ENCODE measurements at places on chromosomes 2 and 18.

GRCh38 chr18:8623549-8624106 is 14.4 kb downstream of the RAB12 start:
- DNase-seq: no peak

DNA sequence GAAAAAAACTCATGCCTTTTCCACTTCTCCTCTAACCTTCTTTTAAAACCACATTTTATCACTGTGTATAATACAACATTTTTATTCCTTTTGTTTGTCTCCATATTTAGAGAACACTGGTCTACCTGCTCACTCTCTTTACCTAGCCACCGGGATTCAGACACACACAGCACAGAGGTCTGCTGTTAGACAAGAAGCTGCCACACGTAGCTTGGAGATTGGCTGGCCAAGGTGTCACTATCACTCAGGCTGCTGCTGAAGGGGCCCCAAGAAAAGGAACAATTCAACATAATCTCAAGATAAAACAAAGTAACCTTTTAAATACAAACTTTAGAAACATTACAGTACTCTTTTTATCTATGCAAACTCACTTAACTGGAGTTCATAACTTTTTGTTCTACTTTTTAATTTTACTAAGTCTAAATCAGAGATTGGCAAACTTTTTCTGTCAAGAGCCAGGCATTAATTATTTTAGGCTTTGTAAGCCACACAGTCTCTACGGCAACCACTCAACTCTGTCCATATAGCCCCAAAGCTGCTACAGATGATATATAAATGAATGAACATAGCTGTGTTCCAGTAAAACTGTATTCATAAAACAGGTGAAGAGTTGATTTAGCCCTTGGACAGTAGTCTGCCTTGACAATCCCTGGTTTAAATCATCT is 25.8 kb downstream of the FEZ2 start:
- DNase-seq: no peak

DNA sequence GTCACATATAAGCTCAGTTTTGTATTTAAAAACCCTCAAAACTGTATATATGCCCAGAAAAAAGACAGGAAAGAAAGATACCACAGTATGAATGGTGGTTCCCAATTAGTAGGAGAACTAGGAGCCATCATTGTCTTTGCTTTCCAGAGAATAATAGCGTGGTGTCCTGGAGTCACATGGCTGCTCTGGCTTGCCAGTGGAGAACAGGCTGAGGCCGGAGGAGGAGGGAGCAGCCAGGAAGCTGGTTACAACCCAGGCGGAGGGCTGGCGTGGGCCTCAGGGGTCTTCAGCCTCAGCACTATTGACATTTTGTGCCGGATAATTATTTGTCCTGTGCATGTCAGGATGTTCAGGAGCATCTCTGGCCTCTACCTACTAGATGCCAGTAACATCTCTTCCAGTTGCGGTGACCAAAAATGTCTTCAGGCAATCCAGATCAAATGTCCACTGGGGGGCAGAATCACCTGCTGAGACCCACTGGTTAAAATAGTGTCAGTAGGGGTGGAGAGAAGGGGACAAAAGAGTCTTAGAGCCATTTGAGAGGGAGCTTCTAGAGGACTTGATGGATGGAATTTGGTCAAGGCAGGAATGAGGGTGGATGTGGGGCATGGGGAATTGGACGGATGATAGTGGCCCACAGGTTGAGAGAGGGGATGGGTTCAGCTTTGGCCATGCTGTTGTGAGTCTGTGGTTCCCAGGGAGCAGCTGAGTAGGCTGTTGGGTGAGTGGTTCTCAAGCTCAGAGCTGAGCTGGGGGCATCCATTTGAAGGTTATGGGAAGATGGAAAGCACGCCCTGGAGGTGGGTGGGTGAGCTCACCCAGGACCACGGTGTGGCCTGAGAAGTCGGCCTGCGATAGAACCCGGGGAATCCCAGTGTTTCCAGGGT is 144.9 kb downstream of the AGAP1 start:
- no peak for DNase-seq

DNA sequence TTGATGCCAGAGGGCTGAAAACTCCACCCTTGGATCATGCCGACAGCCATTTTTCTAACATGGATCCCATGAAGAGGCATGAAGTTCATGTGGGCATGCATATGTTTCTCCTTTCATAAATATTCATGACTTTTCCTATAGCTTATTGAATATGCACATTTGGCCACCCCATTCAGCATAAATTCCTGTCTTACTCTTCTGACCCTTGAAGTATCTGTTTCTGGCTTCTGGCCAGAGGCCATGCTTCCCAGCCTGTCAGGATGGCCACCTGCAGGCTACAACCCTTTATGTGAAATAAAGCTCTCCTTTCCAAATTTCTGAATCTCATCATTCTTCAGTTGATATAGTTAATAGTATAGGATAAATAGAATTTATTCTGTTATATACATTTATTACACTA is 19.6 kb upstream of the MSTN start:
- no peak for DNase-seq

DNA sequence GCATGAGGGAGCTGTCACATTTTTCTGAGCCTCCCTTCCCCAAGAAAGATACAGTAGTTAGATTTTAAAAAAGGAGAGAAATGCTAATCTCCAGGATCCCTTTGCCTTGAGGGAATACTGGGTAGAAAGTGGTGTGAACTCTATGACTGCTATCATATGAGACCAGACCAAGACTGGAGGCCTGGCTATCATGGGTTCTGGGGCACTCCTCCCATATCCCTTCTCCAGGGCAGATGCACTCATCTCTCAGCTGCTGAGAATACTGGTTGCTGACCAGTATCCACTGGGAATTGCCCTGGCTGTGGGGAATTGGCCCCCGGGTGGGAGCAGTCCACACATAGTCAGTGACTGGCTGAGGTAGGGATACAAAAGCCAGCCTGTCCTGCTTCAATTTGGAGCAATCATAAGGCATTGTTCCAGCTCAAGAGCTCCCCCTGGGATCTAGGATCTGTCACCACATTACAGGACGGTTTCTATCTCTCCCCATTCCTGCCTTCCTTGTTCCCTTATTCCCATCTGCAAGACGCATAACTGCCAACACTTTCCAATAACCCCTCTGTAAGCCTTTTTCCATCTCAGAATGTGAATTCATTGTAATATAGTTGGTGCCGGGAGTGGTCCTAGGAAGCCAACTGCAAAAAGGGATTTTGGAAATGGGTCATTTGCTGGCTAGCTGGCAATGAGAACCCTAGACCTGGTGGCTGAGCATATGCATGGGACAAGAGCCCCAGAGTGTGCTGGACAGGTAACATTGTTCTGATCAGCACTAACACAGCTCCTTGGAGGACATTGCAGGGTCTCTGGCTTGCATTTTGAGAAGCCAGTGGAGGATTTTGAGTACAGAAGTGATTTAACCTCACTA is 35.4 kb upstream of the REEP1 start:
- no peak for DNase-seq

- DNase-seq: peak; percentile 68
Measured at GRCh38 chr18:35949903-35950627, 22.4 kb upstream of the RMP24 start.

DNA sequence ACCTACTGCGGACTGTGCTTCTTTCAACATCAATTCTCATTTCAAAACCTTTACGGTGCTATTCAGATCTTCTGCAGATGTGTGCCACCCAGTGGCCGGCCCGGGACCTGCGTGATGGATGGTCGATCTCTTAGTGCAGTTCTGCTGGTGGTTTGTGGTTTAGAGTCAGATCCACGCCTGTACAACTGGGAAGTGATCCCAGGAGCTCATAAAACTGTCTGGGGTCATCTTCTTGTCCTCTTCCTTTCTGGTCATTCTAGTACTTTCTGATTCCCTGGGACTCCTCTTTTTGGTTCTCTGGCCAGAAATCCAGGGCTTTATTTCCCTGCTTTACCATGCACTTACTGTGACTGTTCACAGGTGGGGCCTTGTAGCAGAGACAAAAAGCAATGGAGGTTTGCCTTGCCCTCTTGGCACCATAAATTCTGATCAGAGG is 15.8 kb upstream of the SELENOI start:
- DNase-seq: peak; percentile 90

DNA sequence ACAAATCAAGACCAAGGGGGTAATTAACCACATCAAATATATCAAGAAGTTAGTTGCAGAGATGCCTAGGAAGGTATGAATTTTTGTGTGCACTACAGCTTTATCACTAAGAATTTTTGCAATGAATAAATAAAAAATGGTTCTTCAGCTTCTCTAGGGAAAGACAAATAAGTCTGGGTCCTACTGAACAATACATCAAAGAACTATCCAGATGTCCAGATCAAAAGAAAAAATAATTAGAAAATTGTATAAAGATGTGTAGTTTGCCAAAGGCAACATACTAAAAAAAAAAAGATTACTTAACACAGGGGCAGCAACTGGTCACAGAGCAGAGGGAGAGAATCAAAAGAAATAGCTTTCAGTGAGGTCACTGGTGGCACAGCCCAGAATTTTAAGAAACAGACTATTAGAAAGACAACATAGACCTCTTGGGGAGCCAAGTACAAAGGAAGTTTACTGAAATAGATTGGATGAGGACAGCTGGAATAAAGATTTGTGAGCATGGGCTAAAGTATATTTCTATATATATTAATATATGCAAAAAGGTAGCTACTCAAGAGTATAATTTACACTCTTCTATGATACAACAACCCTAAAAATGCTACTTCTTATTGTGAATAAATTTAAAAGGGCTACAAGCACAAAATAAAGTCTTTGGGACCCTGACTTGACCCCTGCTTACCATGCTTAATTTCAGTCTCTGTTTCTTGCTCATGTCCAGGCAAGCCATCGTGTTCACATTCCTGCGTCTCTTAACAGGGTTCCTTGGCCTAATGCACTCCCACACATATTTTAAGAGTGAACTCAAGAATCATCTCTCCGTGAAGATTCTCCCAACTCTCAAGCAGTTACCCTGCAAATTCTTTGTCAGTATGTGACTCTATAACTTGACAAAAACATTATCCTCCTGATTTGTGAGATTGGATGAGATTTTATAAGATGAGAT is 99.0 kb upstream of the GRB14 start:
- no peak for DNase-seq

DNA sequence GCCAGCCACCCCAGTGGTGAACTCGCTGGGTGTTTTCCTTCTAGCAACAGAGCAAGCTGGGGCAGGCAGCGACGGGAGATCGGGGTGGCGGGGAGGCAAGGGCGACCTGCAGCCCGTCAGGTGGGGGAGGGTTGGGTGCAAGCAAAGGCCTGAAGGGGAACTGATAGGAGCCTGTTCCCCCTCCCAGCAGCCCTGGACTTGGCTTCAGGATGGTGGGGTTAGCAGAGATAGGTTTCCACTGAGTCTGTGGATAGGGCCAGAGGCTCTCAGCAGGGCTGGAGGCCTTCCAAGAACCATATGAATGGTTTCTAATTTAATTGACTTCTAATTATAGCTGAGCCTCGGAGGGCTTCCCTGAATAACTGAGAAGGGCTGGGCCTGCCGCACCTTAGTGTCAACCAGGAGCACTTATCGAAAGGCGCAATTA is 55.3 kb downstream of the EDAR start:
- no peak for DNase-seq

- no peak for DNase-seq
Measured at GRCh38 chr2:233829193-233830110, 24.9 kb downstream of the HJURP start.

DNA sequence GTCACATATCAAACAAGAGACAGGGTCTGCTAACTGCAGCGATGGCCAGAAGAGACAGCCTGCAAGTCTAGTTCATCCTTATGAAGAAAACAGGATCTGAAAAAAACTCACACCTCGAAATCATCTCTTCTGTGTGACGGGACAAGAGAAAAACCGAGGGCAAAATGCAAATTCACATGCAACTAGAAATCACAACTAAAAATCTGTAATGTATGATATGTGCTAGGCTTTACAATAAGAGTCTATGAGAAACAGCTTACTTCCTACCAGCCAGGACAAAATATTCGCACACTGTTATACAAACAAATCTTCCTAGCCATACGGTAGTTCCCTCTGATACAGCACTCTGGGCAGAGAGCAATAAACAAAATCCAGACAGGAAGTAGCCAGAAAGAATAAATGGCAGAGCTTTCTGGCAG is 48.8 kb downstream of the ANKRD44 start:
- DNase-seq: no peak

GRCh38 chr18:79746730-79747129 is 51.0 kb upstream of the KCNG2 start:
- no peak for DNase-seq

DNA sequence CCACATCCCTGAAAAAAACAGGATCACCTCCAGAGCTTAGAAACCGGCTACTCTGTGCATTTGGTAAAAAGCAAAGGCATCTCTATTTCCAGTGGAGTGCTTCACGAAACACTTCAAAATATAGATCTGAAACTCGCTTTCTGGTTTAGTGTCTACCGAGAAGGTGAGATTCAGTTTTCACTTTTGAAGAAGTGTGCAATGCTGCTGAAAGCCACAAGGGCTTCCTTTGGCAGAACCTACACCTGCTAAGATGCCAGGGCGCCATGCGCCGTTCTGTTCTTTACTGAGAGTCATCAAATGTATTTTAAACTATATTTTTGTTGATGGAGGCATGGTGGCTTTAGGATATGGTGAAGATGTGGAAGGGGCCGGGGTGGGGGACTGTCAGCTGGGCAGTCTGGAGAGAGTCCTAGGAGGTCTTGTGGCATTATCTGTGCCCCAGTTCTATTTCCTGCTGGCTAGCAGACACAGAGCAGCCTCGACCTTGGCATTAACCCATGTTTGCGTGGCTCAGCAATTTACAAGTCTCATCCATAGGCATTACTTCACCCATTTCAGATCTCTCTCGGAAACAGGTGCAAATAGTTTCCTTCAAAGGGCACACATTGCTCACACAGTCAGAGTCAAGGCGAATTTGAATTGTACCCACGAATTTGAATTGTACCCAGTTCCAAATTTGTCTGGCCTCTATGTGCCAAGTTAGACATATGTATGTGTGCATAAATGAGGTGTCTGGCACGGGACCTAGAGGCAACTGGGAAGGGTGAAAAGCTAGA is 46.7 kb upstream of the KCNF1 start:
- no peak for DNase-seq

DNA sequence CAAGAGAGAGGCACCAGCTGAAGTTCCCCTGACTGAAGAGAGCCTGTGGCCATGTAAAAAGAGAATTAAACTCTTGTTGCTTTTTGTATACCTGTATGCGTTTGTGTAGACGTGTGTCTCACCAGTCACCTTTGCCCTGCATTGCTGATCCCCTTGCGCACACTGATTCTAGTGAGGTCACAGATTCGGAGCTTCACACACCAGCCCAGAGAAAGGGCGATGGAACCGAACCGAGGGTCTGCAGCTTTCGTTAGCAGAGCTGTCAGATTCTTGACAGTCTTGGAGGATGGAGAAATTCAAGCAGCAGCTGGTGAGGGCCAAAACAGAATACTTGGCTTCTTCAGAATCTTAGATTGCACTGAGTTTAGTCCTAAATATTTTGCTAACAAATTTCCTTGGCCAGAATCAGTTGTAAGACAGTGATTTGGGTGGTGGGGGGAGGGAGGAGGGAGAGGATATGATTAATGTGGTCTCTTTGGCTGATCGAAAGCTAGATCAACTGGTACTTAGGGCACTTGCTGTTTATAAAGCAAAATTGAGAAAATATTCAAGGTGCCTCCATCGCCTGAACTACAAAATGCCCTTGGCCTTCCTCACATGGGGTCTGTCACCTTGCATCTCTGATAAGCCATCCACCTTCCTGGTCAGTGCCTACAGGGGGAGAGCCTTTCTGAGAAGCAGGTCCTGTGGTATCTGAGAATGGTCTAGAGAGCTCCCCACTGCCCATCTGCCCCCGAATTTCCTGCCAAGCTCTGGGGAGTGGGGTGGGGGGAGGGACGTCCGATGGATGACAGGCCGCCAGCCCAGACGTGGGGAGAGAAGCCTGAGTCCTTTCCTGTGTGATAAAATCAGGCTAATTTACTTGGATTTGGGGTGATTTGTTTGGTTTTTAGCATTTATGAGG is 123.5 kb downstream of the CABLES1 start:
- no peak for DNase-seq

Data from stimulated activated effector memory CD8-positive, alpha-beta T cell treated with anti-CD3 and anti-CD28 coated beads, Interleukin-12 subunit alpha, Interleukin-12 subunit beta, amount 100 ng/mL, for 72 hours (primary cell).